ENCODE measurements at places on chromosomes 4 and X. TPM values are rescaled to one million over a fixed set of nuclear protein-coding genes. Genes with fewer than 3 reads are reported as not detected.

The UGT2A1 gene
- total RNA-seq, result not detected

DNA sequence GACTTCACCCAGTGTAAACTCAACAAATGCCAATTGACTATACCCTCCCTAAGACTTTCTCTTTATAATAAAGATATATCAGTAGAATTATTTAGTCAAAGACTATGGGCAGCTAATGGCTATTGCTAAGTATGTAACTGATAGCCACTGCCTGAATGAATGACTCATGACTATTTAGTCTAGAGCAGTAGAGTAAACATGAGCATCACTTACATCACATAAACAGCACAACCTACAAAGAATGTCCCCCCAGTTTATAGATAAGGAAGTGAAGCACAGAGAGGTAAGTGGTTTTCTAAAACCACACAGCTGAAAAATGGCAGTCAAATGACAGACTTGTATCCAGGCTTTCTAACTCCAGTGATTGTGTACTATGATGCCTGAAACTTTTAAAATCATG, 507.0 kb downstream of the PPARGC1A start:
- no peaks in the 10 kb centered on the region for H3K27me3 ChIP-seq
- H3K27ac ChIP-seq, result no peak overlapping the region

The FANCB gene
- 2.4 TPM for total RNA-seq

- H3K27me3 ChIP-seq, result no peaks in the 10 kb centered on the region
- no peak overlapping the region for H3K4me3 ChIP-seq
- H3K27ac ChIP-seq, result no peak overlapping the region
- H3K36me3 ChIP-seq, result no peaks in the 10 kb centered on the region
- no peak for DNase-seq
- H3K4me1 ChIP-seq, result no peaks in the 10 kb centered on the region
Observed at GRCh38 chrX:119186194-119186593, 49.9 kb upstream of the PGRMC1 start.

The DNAAF6 gene
- 1.4 TPM for total RNA-seq

DNA sequence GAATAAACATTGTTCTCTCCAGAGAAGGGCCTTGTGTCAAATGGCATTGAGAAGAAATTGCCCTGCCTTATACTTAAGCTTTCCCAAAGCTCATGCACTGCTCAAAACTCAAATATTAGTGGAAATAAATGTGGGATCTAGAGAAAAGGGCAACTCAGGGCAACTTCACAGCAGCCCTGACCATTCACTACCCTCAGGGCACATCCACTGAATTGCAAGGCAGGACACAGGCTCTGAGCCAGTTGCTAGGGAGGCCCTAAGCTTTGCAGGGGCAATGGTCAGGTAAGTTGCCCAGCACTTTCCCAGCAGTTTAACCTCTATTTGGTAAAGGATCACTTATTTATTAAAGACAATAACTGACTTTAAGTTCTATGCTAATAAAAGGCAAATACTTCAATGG, 255.3 kb upstream of the TEX13A start:
- H3K4me3 ChIP-seq, result no peak overlapping the region
- no peak overlapping the region for H3K27ac ChIP-seq
- H3K4me1 ChIP-seq, result no peaks in the 10 kb centered on the region
- H3K36me3 ChIP-seq, result no peaks in the 10 kb centered on the region
- H3K27me3 ChIP-seq, result no peaks in the 10 kb centered on the region

The ARR3 gene
- total RNA-seq, result not detected

The ZMAT1 gene
- total RNA-seq, result 14.2 TPM

DNA sequence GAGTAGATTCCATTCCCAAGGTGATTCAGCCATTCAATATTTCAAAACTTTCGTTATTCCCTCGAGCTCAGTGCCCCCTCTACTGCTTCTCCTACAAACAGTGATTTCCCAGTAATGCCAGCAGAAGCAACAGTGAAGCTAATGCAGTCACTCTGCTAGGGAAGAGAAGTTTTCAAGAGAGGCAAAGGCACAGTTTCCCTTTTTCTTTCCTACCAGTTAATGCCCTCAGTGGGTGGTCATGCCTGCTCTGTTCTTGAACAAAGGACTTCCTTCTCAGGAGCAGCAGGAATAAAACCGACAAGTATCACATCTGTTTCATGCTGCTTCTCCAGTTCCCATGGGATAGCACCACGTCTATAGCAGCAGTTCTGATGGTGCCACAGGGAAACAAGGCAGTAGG, 317.2 kb downstream of the TENM3 start:
- H3K27me3 ChIP-seq, result no peaks in the 10 kb centered on the region
- H3K4me3 ChIP-seq, result no peak overlapping the region
- no peaks in the 10 kb centered on the region for H3K36me3 ChIP-seq
- no peak overlapping the region for H3K27ac ChIP-seq

DNA sequence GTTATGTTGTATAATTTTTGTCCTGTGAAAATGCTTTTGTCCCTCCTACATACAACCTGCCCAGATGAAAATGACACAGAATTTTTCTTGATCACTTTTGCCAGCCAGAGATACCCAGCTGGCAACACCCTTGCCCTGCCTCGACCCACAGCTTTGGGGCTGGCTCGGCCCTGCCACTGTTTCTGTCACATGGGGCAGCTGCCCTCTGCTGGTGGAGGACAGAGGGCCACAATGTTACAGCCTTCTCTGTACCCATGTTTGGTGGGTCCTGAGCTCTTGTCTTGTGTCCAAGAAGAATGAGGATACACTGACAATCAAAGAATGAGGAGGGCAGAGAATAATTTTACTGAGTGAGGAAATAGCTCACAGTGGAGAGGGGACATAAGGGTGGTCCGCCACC, 31.1 kb downstream of the BMP15 start:
- no peak overlapping the region for H3K27ac ChIP-seq
- no peaks in the 10 kb centered on the region for H3K36me3 ChIP-seq
- no peak for DNase-seq
- no peaks in the 10 kb centered on the region for H3K27me3 ChIP-seq
- no peak overlapping the region for H3K4me3 ChIP-seq
- no peaks in the 10 kb centered on the region for H3K4me1 ChIP-seq

DNA sequence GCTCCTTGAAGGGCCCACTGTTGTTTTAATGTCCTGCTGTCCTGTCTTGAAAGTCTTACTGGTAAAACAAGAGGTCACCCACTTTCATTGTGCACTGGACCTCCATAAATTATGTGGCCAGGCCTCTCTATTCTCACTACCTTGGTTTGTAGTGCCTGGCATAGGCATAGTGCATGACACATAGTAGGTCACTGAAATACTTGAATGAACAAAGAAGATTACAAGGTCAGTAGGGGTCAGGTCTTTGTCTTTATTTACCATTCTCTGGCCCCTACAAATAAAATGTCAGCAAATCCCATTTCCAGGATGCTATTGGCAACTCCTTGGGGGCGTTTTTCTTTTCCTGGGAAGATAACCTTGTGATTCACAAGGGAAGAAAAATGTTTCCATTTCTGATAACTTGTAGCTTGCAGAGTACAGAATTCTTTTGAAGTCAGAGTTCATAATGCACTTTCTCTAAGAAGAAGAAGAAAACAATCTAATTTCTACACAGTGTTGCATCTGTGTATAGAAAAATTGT, 1.4 kb downstream of the PGM2 start:
- H3K27ac ChIP-seq, result peak overlapping the region; percentile 83
- peak overlapping the region; percentile 87 for H3K4me3 ChIP-seq
- no peaks in the 10 kb centered on the region for H3K27me3 ChIP-seq
- no peaks in the 10 kb centered on the region for H3K4me1 ChIP-seq

DNA sequence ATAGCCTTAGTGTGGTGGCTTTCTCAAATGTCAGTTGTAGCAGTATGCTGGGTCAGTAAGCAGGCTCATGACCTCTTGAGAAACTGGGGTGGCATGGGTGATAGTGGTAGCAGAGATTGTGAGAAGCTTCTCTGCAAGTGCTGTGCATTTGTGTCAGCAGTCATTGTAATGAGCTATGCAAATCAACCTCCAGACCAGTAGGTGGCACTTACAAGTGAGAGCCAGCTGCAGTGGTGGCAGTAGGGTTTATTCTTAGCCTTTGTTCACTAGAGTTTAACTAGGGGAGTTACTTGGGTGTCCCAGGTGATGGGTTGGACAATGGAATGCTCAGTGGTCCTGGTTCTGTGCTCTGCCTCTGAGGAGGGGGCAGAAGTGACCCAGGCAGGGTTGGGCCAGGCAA, 818.7 kb downstream of the PCDH7 start:
- H3K4me3 ChIP-seq, result no peak overlapping the region
- DNase-seq, result no peak
- H3K4me1 ChIP-seq, result no peaks in the 10 kb centered on the region
- no peaks in the 10 kb centered on the region for H3K27me3 ChIP-seq

DNA sequence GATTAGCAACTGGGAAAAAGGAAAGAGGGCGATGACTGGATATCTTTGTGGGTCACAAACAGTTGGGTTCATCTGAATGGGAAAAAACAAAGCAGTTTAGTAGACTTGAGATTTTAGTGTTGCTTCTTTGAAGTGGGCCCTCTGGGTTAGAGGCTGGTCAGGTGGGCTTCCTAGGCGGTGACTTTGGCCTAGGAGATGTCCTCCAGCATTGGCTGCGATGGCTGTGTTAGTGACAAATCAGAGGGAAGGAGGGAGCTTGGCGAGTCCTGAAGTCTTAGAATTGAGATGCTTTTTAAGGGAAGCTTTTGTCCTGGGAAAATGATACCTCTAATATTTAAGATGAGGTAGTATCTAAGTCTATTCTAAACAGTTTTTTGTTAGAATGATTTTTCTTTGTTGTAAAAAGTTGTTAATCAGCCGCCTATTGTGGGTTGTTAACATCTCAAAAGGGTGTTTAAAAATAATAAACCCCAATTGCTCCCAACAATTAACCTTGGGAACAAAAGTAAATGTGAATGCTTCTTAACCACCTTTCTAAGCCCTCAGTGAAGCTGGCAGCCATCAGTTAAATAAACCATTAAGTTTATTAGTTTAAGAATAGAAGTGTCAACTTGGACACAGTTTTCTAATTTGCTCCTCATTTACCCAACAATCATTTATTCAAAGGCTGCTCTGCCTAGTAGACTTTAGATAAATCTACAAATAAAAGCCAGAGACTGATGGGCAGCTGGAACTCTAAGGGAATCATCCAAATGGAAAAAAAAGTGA, 31.7 kb downstream of the DLG3 start:
- no peaks in the 10 kb centered on the region for H3K36me3 ChIP-seq
- no peak overlapping the region for H3K27ac ChIP-seq
- H3K27me3 ChIP-seq, result no peaks in the 10 kb centered on the region
- no peak overlapping the region for H3K4me3 ChIP-seq
- no peaks in the 10 kb centered on the region for H3K4me1 ChIP-seq
